H1 (cell line): ENCODE measurements at places on chromosomes 1 and 21. TPM values are rescaled to one million over a fixed set of nuclear protein-coding genes. Genes with fewer than 3 reads are reported as not detected.
A peak's percentile ranks its signal among the peaks of the same experiment; 100 is the strongest.

OR4F16 gene
- total RNA-seq, result not detected in 2 replicates

TEX38 gene
- not detected in 2 replicates for total RNA-seq

CHRM3 gene
- total RNA-seq, result 2.9 and 5.0 TPM in 2 replicates

GRCh38 chr1:109938556-109938955, 27.9 kb downstream of the CSF1 start:
- H3K27me3 ChIP-seq, result no peaks in the 10 kb centered on the region
- H3K4me3 ChIP-seq, result no peak overlapping the region
- H3K36me3 ChIP-seq, result no peaks in the 10 kb centered on the region
- no peak for DNase-seq

TRNP1 gene
- 51.6 and 51.7 TPM in 2 replicates for total RNA-seq

DNA sequence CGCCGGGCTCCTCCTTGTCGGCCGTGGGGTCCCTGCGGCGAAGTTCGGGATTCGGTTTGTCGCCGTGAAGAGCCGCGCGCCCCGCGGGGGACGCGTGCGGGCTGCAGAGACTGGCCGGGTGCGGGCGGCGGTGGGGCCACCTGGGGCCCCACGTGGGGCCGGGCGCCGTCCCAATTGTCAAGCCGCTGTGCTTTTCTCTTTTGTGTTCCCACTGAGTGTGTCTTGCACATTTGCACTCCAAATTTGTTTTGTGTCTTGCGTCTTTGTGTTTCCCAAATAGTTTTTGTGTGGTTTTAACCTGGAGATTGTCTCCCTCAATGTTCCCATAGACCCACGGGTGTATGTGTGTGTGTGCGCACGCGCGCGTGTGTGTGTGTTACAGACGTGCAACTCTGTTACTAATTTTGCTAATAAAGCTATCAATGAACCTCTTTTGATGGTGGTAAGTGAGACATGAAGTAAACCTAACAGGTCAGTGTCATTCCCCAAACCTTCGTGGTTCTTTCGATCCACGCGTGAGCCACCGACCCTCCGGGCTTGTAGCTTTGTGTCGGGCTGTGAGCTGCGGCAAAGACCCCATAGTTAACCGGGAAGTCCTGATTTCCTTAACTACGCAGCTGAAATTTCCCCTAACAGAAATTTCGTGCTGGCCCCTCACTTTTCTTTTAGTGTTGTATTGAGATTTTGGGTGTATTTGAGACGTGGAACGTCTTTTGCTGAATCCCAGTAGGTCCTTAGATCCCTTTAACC, 708 bp downstream of the PRDM2 start:
- no peak for DNase-seq
- H3K4me1 ChIP-seq, result peaks cover 3% of the 10 kb centered on the region; the same call in 1 of the 2 replicates

DNA sequence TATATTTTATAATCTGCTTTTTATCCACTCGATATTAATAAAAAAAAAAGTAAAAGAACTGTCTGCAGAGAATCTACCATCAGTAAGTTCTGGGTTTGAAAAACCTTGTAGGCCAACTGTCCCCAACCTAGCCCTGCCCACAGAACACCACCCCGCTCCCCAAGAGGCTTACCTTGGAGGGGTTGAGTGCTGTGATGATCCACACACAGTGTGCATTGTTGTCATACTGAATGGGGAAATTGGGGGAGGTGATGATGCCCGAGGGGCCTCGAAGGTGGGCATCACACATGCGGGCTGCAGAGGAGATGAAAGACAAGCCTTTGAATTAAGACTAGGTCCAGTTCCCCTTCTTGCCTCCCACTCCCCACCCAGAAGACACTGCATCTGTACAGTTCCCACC, 53.3 kb upstream of the HMGB4 start:
- DNase-seq, result no peak
- H3K36me3 ChIP-seq, result no peaks in the 10 kb centered on the region
- H3K27ac ChIP-seq, result no peak overlapping the region

OXCT2 gene
- total RNA-seq, result 2.9 TPM in 2 replicates

DNA sequence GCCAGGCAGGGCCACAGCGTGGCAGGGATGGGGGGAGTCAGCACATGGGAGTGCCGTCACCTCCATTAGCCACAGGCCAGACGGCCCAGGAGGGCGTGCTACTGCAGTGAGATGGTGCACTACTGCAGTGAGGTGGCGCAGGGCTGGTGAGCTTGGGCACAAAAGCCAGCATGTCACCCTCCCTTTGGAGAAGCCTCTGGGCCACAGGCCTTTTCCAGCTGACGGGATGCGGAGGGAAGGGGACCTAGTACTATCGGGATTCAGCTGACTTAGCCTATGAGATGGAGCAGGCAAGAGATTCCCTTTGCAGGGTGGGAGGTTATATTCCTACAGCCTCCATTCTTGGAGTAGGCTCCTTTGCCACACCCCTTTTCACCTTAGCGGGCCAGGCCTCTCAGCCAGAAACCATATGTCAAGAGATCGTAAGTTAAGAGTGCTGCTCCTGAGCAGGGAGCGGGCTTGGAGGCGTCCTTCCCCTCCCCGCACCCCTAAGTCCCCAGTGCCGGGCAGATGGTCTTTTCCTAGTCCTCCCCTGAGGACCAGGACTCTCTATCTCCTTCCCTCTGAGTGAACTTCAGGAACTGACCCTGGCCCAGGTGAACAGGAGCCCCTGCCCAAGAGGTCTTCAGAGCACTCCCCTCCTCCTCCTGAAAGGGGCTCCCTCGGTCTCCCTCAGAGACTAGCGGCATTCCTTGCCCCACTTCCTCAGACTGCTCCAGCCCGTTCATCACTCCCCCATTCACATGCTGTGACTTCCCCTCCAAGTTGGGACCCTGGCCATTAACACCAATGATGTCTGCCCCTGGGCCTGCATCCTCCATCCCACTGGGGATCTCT, 8.2 kb downstream of the NES start:
- peaks cover 4% of the 10 kb centered on the region for H3K36me3 ChIP-seq
- no peak for DNase-seq
- no peak overlapping the region for H3K4me3 ChIP-seq
- no peaks in the 10 kb centered on the region for H3K27me3 ChIP-seq
- peaks cover 46% of the 10 kb centered on the region for H3K4me1 ChIP-seq
- H3K27ac ChIP-seq, result peak overlapping the region; percentile 50; the same call in 1 of the 2 replicates

DNA sequence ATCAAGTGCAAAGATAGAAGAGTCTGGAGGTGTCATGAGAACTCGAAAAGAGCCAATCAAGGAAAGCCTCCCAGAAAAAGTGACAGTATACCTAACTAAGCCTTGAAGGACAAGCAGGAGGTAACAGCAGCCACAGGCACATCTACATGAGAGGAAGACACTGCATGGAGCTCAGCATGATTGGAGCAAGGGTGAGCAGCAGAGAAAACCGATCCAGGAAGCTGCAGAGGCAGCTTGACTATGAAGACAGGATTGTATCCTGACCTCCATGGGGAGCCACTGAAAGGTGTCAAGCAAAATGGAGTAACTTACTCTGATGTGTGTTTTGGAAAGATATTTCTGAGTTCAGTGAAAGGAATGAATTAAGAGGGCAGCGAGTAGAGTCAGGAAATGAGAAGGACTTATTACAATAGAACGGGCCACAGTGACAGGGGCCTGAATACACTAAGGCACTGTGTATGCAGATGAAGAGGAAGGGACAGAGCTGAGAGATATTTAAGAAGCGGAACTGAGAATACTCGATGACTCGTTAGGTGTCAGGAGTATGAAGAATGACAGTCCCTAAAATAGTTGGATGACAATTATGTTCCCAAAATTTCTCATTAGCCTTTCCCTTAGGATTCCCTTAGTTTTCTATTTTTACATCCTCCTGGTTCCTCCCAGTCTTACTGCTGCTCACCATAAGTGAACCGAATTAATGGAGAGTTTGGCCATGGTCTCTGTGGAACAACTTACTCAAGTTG, 139.3 kb upstream of the NFIA start:
- no peaks in the 10 kb centered on the region for H3K27me3 ChIP-seq
- H3K4me3 ChIP-seq, result no peak overlapping the region
- no peak for DNase-seq
- H3K36me3 ChIP-seq, result no peaks in the 10 kb centered on the region
- no peak overlapping the region for H3K27ac ChIP-seq

C1QTNF12 gene
- total RNA-seq, result 3.7 and 4.9 TPM in 2 replicates

- DNase-seq, result no peak
- no peaks in the 10 kb centered on the region for H3K27me3 ChIP-seq
- H3K36me3 ChIP-seq, result peaks cover 58% of the 10 kb centered on the region
Observed at GRCh38 chr1:42931108-42931539, 27.5 kb downstream of the SLC2A1 start.

RNF186 gene
- total RNA-seq, result not detected in 2 replicates

GRCh38 chr21:29265690-29266479, 32.8 kb upstream of the BACH1 start:
- no peaks in the 10 kb centered on the region for H3K27me3 ChIP-seq
- H3K36me3 ChIP-seq, result no peaks in the 10 kb centered on the region
- H3K4me1 ChIP-seq, result no peaks in the 10 kb centered on the region
- H3K27ac ChIP-seq, result no peak overlapping the region
- no peak for DNase-seq
- H3K4me3 ChIP-seq, result no peak overlapping the region

- H3K36me3 ChIP-seq, result no peaks in the 10 kb centered on the region
- H3K27ac ChIP-seq, result no peak overlapping the region
- no peak overlapping the region for H3K4me3 ChIP-seq
Observed at GRCh38 chr1:77672374-77672773, 10.1 kb downstream of the ZZZ3 start.

DNA sequence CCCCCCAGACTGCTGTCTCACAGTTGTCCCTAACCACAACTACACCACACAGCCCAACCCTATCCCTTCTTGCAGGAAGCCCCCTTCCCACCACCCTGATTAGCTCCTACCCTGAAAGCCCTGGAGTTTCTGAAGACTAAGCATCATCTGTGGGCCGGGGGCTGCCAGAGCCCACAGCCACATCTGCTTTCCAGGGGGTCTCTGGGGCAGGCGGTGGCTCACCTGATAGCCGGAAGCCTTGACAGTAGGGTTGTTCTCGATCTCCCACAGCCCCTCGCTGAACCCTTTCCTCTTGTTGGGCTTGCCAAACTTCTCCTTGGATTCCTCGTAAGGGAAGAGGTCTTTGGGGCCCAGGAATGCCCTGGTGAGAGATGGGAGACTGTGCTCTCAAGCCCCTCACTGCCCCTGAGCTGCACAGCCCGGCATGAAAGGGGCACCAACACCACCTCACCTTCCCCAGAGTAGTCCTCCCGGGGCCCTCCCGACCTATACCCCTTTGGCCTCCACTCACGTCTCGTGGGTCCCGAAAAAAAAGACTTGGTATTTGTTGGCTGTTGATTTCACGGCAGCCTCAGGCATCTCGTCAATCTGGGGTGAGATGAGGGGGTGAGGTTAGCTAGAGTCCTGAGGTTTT, 4.0 kb upstream of the MRPL24 start:
- H3K4me3 ChIP-seq, result no peak overlapping the region
- no peaks in the 10 kb centered on the region for H3K27me3 ChIP-seq
- peak overlapping the region; percentile 35; the same call in 1 of the 2 replicates for H3K27ac ChIP-seq
- H3K4me1 ChIP-seq, result peaks cover 45% of the 10 kb centered on the region
- H3K36me3 ChIP-seq, result peaks cover 13% of the 10 kb centered on the region; the same call in 1 of the 2 replicates

DNA sequence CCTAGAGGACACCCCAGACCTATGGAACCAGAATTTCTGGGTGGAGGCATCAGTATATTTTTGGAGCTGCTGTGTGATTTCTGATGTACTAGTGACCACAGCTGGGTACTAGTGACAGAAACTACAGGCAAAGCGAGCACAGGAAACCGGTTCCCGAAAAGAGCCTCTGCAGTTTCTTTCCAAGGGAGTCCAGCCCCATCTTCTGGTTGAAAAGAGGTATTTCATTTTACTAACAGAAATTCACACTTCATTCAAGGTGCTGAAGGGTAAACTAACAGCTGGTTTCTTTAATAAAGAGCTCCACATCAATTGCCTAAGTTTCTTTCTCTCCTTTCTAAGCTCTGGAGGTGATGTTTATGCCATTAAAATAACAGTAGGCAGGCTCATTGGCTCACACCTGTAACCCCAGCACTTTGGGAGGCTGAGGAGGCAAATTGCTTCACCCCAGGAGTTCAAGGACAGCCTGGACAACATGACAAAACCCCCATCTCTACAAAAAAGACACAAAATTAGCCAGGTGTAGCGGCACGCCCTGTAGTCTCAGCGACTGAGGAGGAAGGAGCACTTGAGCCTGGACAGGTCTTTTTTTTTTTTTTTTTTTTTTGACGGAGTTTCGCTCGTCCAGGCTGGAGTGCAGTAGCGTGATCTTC, 22.0 kb downstream of the THAP3 start:
- DNase-seq, result no peak
- H3K4me3 ChIP-seq, result no peak overlapping the region
- H3K27me3 ChIP-seq, result no peaks in the 10 kb centered on the region
- no peak overlapping the region for H3K27ac ChIP-seq

AKR7A3 gene
- 0.65 TPM in 2 replicates for total RNA-seq

DNA sequence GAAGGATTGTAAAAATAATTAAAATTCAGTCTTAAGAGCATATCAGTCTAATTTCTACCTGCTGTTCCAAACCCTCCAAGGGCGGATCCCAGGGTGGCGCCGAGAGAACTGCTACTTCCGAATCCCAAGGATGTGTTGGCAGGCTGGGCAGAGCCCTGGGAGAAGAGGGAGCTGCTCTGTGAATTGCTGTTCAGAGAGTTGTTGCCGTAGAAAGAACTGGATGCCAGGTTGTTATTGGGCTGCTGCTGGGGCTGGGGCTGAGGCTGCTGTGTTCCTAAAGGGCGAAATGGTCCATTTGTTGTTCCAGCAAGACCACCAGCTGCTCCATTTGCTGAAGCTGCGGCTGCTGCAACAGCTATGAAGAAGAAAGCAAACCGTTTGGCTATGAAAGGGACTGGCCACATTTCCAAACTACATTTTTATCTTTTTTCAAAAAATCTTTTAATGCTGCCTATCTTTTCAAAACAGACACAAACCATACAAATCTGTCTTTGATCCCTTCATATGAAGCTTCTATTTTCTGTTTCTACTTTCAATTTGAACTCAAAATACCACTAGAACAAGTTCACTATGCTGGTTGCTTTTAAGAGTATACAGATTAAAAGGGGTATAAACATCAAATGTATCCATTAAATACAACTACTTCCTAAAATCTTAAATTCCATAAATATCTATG, 57.5 kb upstream of the SDC3 start:
- H3K4me1 ChIP-seq, result no peaks in the 10 kb centered on the region
- H3K4me3 ChIP-seq, result no peak overlapping the region
- no peaks in the 10 kb centered on the region for H3K27me3 ChIP-seq
- H3K27ac ChIP-seq, result no peak overlapping the region

RAB3GAP2 gene
- total RNA-seq, result 52.7 and 55.9 TPM in 2 replicates

GRCh38 chr1:68704800-68705443, 208.0 kb upstream of the DEPDC1 start:
- H3K4me1 ChIP-seq, result no peaks in the 10 kb centered on the region
- H3K27ac ChIP-seq, result no peak overlapping the region
- H3K4me3 ChIP-seq, result no peak overlapping the region
- H3K36me3 ChIP-seq, result no peaks in the 10 kb centered on the region

ZMYND12 gene
- total RNA-seq, result not detected in 2 replicates

METTL25B gene
- 28.4 and 31.8 TPM in 2 replicates for total RNA-seq

RASSF5 gene
- 1.8 and 2.3 TPM in 2 replicates for total RNA-seq

GRCh38 chr1:111653709-111654108, 34.1 kb downstream of the RAP1A start:
- H3K27ac ChIP-seq, result no peak overlapping the region
- H3K36me3 ChIP-seq, result no peaks in the 10 kb centered on the region

PIGR gene
- total RNA-seq, result not detected in 2 replicates

DNA sequence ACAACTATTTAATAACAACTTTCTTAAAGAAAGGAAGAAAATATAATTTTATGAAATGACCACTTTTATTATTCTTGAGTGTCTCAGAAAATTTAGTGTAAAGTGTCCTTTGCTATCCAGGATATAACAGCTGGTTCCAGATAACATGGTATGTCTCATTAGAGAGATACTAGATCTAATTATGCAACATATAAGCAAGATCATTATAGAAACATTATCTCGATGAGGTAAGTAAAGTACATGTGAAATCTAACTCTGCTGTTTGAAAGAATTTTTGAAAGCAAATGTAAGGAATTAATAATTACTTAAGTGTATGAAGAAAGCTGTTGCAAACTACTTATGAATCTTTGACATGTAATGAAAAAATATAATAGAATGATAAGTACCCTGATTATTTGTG, 887.4 kb upstream of the CXADR start:
- H3K4me1 ChIP-seq, result no peaks in the 10 kb centered on the region; the same call in 1 of the 2 replicates
- DNase-seq, result no peak
- no peaks in the 10 kb centered on the region for H3K27me3 ChIP-seq
- H3K27ac ChIP-seq, result no peak overlapping the region

CFAP45 gene
- total RNA-seq, result not detected in 2 replicates
